ENCODE measurements at places on chromosomes 3 and 15.
A peak's percentile ranks its signal among the peaks of the same experiment; 100 is the strongest.

DNA sequence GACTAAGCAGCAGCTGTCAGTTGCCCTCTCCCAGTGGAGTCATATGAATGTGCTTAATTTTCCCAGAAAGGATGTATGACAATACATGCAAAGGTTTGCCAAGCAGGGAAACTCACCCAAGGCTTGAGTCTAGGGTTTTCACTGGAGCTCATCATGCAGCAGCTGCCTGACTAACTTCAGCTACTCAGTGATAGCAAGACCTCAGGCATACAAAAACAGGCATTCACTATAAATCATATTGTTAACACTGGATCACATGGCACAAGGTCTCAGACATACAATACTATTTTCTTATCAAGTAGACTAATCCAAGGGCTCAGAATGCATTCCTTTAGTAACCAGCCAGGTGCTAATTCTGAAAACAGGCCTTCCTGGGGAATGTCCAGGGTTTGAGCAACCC lies 85.0 kb upstream of the STAC start:
- DNase-seq: no peak

DNA sequence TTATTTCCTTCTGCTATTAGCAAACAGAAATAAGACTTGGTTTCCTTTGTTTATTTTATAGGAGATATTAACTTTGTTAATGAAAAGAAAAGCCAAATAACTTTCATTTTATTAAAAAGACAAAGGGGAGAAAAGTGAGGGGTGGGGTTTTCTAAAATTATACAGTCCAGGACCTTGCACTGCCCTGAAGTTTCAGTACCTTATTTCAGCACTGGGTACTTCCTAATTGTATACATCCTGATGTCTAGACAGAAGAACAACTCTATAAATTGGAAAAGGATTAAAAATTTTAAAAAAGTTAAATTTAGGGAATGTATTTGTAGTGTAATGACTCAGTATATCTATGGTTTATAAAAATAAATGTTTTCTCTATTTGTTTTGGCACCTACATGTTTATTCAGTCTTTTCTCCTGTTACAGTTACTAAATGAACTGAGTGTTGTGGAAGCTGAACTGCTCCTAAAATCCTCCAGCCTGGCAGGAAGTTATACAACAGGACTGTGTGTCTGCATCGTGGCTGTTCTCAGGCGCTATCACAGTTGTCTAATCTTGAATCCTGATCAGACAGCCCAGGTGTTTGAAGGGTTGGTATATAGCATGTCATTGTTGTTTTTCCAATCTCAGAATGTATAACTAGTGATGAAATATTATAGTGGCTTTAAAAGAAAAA lies 27.6 kb upstream of the P2RY13 start:
- no peak for DNase-seq

DNA sequence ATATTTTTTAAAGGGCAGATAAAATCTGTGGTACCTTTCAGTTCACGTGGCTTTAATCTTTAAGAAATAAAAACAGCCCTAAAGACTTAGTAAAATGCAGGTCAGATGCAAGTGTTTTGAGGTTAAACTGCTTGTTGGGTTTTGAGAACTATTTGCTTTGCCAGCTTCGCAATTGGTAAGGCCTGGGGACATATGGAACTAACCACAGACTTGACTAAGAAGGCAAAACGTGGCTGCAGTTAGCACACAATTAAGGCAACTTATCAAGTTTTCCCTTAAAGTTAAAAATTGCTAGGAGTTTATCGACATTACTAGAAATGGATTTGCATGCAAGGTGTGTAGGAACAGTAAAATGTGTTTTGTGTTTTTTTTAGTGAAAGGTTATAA lies 206.9 kb downstream of the ZNF385D start:
- DNase-seq: no peak

GRCh38 chr15:43922021-43922420 lies 95.2 kb downstream of the WDR76 start:
- no peak for DNase-seq

- no peak for DNase-seq
Measured at GRCh38 chr3:120793601-120794000, 51.1 kb downstream of the GTF2E1 start.

DNA sequence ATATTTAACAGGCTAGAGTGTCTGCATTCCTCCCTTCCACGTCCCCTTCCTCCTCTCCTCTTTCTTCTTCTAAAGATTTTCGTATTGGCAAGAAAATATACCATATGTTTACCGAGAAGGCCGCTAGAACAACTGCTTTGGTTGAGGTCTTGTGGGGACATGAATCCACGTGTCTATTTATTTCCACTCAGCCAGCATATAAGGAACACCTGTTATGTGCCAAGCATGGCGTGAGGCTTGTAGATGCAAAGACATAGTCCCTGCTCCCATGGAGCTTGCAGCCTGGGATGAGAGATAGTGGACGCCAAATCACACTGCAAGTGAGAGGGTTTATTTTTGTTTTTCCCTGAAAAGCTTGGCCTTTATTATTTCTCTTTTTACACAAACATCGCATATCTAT lies 57.1 kb downstream of the SLC7A14 start:
- DNase-seq: no peak

DNA sequence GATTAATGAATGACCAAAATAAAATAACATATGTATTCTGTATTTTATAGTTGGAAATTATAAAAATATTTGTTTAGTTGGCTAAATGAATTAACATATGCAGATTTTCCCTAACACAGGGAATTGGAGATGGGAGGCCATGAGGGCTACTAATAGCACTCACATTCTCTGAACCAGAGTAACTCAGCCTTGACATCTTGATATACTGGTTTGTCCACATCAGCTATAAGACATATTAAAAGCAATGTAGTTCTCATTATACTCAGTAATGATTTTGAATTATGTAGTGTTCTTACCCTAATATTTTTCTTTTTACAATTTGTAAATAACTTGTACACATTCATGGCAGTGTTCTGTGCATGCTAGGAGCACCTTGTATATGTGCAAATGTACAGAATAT lies 255.9 kb downstream of the EPHA6 start:
- no peak for DNase-seq

DNA sequence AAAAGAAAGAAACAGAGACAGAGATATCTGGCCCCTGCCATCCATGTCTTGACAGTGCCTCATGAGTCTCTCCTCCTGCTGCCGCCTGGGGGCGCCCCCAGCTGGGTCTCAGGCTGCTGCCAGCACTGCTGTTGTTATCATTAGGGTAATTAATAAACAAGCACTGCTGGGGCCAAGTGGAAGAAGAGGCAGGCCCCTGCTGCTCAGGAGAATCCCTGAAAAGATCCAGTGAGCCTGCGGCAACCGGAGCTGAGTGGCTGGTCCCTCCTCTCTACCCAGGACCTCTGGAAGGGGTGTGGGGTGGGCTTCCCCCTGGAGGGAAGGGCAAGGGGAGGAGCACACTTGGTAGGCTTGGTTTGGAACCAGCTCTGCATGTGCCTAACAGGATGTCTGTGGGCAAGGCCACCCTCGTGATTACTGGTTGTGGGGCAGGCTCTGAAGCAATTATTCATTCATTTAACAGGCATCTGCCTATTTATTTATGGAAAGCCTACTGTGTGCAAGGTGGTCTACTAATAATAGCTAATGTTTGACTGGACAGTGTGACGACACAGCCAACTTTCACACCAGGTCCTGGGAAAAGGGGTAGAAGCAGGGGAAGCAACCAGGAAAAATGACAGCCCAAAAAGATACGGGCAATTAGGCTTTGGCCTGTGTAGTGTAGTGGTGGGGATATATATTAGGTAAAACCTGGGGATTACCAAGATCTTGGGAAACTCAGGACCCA lies 1.2 kb upstream of the TYRO3 start:
- DNase-seq: peak; percentile 85

- no peak for DNase-seq
Measured at GRCh38 chr15:71010472-71010871, 104.8 kb upstream of the THSD4 start.

GRCh38 chr3:98026425-98027084 lies 8.6 kb downstream of the GABRR3 start:
- no peak for DNase-seq

DNA sequence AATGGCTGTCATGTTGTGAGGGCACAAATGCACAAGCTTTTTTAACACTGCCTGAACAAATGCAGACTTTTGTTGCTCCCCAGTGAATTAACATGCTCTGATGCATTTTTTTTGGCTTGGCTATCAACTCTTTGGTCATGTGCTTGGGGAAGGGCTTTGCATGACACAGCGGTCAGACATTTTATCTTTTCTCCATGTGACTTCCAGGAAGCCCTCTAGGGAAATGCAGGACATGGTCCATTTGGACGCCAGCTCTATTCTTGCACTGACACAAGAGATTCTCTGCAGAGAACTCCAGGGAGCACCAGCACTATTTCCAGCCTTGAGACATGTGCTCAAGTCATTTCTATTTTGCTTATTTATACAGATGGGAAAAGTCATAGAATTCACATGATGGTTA lies 46.2 kb downstream of the NEK11 start:
- no peak for DNase-seq

DNA sequence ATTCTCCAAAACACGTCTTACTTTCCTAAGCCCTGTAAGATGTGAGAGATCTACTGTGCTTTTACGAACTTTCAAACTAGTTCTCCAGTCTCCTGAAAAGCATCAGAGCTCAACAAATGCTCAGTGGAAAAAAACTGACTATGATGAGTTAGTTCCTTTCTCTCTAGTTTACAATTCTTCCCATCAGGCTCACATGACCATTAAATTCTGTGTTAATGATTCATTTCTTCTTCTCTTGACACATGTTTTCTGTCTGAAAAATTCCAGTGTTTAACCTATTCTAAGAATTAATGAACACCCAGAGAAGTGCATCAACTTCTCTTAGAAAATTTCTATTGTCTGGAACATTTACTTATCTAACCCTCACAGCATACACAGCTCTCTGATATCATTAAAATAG lies 844.3 kb downstream of the SI start:
- no peak for DNase-seq

- DNase-seq: no peak
Measured at GRCh38 chr3:72162649-72163184, 377.8 kb upstream of the PROK2 start.

GRCh38 chr15:30985081-30985531 lies 6.3 kb downstream of the MTMR10 start:
- DNase-seq: no peak

DNA sequence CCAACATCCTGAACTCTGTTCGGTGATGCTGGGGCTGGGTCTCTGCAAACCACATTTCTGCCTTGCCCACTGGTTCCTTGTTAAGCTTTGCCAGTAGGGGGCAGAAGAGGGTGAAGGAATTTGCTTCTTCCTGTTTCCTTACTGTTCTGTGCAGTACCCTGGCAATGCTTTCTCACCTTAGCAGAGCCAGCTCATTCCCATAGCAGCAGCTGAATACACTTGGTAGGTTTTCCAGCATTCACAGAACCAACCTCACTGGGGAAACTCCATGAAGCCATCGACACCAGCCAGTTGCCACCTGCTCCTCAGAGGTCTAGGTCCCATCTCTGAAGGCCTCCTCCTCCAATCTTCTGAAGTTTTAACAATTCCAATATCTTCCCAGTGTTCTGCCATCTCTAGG lies 308.4 kb downstream of the PDCD6IP start:
- peak; percentile 33 for DNase-seq

DNA sequence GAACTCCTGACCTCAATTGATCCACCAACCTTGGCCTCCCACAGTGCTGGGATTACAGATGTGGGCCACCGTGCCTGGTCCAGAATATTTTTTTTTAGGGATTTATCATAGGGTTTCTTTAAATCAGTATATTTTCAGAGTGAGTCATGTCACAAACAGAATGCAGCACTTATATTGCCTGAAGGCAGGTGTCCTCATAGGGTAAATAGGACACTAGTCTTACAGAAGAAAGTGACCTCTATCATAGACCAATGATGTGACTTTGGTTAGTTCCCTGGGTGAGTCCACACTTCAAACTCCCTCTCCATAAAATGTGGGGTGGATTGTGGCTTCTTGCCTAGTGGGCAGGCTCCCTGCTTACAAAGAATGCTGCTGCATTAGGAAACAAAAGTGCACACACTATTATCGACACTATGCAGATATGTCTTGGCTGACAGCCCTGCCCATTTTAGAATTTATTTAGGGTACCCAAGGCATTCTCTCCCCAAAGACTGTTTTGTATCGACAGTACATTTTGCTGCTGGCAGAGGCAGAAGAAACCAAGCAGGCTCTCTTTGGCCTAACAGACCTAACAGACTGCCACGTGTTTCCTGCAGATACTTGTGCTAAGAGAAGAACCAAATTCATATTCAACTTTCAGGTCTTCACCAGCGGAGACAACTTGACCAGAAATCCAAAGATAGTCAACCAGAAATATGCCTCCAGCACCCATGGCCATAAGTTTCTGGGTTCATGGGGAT lies 125.0 kb downstream of the MOBP start:
- no peak for DNase-seq

GRCh38 chr15:50257924-50258323 lies 7.6 kb downstream of the HDC start:
- DNase-seq: no peak

DNA sequence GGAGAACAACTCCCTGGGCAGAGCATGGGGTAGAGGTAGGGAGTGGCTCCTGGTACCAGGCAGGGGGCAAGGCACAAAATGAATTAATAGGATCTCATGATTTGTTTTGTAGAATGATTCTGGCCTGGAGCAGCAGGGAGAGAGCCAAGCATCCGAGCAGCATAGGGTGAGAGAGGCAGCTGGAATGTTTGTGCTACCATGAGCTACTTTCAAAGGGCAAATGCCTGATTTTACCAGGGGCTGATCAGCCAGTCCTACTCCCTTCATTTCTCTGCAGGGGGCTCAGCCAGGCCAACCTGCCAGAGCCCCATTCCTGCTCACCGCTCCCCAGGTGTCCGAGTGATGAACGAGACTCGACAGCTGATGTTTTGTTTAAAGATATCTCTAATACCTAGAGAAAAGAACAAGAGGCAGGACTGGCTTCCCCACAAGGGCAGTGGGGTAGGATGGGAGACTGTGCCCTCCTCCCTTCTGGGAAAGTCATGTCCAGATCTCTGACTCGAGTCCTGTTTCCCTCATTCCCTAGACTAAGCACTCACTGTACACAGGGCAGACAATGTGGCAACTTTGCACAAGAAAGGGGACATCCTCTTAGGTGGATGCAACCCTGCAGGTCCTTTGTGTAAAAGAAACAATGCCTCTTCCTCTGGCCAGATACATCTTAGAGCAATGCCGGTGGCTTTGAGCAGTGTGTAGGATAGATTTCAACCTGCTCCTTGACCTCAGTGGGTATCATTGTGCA lies 12.9 kb downstream of the DUOX2 start:
- no peak for DNase-seq

- no peak for DNase-seq
Measured at GRCh38 chr3:38404286-38404685, 49.4 kb upstream of the ACVR2B start.
